ENCODE measurements at places on chromosomes 5 and 9. TPM values are rescaled to one million over a fixed set of nuclear protein-coding genes. Genes with fewer than 3 reads are reported as not detected.
A peak's percentile ranks its signal among the peaks of the same experiment; 100 is the strongest.

The TAS2R1 gene
- not detected for total RNA-seq

The MYMK gene
- not detected for total RNA-seq

- H3K27me3 ChIP-seq, result no peaks in the 10 kb centered on the region
- no peak for DNase-seq
- H3K36me3 ChIP-seq, result no peaks in the 10 kb centered on the region
- no peak overlapping the region for H3K27ac ChIP-seq
- H3K4me1 ChIP-seq, result no peaks in the 10 kb centered on the region
These were observed 28.4 kb downstream of the RFX3 start for GRCh38 chr9:3497401-3497800.

The ANKRD18A gene
- 2.2 TPM for total RNA-seq

DNA sequence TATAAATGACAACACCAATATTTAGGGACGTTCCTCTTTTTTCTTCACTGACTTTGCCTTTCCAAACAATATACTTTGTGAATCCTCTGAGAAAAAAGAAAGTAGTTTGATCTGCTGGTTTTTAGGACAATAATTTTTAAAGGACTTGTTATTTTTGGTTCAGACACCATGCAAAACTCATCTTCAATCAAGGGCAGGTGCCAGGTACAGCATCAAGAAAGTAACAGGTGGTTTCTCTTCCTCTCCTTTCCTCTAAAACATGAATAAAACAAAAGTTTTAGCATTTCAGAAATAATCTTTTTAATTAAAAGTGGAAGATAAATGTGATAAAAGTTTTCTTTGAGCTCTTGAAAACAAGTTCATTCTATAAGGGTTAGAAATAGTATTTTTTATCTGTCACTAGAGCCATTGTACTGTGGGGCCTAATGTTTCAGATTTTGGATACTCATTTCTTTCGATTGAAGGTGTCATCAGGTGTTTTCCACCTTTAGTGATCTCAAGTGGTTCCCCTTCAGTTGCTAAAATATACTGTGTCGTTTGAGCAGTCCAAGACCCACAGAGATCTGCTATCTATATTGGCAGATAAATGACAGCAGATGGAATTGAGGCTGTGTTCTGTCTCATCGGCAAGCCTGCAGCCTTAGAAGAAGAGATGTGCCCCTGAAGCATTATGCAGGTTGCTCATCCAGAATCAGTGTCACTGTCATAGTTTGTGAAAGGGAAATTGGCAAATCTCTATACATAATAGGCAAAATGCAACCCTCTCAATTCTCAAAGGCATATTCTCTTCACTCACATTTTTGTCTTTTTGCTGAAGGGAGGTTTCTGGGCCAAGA, 499.7 kb downstream of the PDE4D start:
- H3K27ac ChIP-seq, result no peak overlapping the region
- H3K4me1 ChIP-seq, result no peaks in the 10 kb centered on the region
- DNase-seq, result no peak
- no peaks in the 10 kb centered on the region for H3K36me3 ChIP-seq

DNA sequence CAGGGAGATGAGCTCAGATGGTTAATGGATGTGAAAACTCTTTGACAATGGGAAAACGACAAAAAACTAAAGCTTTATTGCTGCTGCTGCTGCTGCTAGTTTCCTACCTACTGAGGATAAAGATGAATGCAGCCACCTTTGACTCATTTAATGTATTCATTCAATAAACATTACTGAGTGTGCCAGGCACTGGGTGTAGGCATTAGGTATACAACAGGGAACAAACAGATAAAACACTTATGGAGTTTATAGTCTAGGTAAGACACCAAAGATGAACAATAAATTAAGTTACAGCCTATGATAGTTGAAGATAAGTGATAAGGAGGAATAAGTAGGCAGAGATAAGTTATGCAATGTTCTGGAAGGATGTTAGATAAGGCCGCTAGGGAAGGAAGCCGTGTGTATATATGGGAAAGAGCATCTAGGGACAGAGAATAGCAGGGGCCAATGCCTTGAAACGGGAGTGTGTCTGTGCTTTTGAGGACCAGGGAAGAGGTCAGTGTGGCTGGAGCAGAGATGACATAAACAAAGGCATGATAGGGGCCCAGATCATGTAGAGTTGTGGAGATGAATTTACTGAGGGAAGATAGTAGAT, 477.6 kb downstream of the NTRK2 start:
- H3K4me1 ChIP-seq, result no peaks in the 10 kb centered on the region
- no peak overlapping the region for H3K4me3 ChIP-seq
- no peaks in the 10 kb centered on the region for H3K36me3 ChIP-seq
- no peak for DNase-seq
- no peaks in the 10 kb centered on the region for H3K27me3 ChIP-seq

DNA sequence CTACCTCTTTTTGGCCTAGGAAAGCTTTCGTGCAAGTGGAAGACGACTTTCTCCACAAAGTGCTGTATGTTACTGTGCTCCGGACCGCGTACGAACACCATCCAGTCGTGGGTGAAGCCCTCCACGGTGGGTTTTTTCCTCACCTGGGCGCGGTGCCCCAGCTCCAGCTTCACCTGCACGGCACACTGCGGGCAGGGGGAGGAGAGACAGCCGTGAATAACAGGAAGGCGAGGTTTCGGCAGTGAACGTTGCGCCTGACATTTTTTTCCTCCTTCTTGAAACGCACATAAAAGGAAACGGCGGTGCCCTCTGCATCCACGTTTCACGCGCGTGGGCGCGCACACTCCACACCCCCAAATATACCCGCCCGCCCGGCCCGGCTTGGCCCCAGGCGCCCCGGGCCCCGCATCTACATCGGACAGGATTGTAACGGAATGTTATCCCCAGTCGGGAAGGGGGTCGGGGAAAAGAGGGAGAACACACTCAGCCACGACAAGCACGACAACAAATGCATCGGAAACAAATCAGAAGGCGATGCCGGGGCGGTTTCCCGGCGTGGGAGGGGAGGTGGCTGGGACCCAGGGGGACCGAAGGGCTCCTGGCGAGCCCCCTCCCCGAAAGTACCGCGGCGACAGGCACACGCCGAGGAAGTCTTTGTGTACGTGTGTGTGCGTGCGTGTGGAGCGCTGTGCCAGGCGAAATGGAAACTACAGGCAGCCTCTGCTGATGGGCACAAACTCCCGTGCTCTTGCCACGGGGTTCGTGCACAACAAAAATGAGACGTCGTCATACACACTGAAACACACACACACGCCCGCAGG, 1.4 kb downstream of the MLLT3 start:
- DNase-seq, result peak; percentile 3
- peaks cover 30% of the 10 kb centered on the region for H3K4me1 ChIP-seq
- no peaks in the 10 kb centered on the region for H3K27me3 ChIP-seq
- no peaks in the 10 kb centered on the region for H3K36me3 ChIP-seq
- peak overlapping the region; percentile 87 for H3K4me3 ChIP-seq

Data from PC-3 (cell line).